ENCODE measurements at places on chromosomes 7 and 10. TPM values are rescaled to one million over a fixed set of nuclear protein-coding genes. Genes with fewer than 3 reads are reported as not detected.

- no peaks in the 10 kb centered on the region for H3K27me3 ChIP-seq
- peak overlapping the region; percentile 59 for H3K27ac ChIP-seq
- DNase-seq = peak; percentile 86
Measured at GRCh38 chr7:151754142-151754590, 122.7 kb downstream of the PRKAG2 start.

DNA sequence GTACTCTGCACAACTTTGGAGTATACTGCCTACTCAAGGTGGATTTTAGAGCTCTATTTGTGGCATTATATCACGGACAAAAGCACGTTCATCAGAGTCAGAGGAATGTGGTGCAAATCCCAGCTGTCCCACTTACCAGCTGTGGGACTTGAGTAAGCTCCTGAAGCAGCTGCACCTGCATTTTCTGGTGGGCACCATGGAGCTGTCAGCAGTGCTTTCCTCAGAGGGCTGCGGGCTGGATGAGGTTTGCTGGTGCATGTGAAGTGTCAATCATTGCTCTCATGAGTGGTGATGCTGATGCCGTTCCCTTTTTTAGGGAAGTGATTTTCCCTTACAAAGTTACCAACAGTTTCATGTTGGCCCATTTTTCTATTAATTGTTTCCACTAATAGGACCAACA lies 53.4 kb downstream of the EGFR start:
- peak overlapping the region; percentile 76 for H3K27ac ChIP-seq
- no peak for DNase-seq
- H3K4me1 ChIP-seq = peaks cover 55% of the 10 kb centered on the region
- no peak overlapping the region for H3K4me3 ChIP-seq
- no peaks in the 10 kb centered on the region for H3K27me3 ChIP-seq
- no peaks in the 10 kb centered on the region for H3K36me3 ChIP-seq

- peaks cover 5% of the 10 kb centered on the region for H3K27me3 ChIP-seq
- no peak overlapping the region for H3K27ac ChIP-seq
- DNase-seq = no peak
Measured at GRCh38 chr7:150904011-150904909, 51.9 kb downstream of the AOC1 start.

GRCh38 chr7:69735582-69735981 lies 137.3 kb downstream of the AUTS2 start:
- no peak overlapping the region for H3K4me3 ChIP-seq
- peaks cover 26% of the 10 kb centered on the region for H3K4me1 ChIP-seq
- no peak for DNase-seq
- H3K27ac ChIP-seq = no peak overlapping the region

DNA sequence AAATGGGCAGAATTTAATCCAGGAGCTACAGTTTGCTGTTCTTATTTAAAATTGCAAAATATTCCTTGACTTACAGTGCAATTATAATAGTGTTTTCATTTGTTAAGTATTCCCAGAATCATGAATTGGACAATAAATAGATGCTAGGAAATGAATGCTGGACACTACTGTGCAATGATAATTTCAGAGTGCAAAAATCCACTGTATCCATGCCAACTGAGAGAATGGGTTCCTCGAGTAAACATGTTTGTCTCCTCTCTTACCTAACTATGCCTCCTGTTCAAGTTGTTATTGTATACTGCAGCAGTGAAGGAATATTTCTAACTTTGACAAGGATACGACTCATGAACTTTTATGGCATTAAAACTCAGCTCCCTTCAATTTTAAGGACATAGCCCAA lies 1396.3 kb downstream of the GATA3 start:
- H3K4me1 ChIP-seq = no peaks in the 10 kb centered on the region
- no peak overlapping the region for H3K4me3 ChIP-seq
- H3K27me3 ChIP-seq = no peaks in the 10 kb centered on the region
- no peak for DNase-seq

DNA sequence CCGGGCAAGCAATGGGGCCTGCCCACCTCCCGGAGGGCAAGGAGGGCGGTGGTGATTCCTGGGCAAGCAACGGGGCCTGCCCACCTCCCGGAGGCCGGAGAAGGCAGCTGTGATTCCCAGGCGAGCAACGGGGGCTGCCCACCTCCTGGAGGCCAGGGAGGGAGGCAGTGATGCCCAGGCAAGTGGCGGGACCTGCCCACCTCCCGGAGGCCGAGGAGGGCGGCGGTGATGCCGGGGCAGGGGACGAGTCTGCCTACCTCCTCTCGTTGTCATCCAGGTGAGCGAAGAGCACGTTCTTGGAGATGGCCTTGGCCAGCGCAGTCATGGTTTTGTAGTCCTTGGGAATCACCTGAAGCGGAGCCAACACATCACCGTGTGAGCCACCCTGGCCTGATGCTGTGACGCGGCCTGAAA lies 49.5 kb upstream of the DNAAF5 start:
- no peaks in the 10 kb centered on the region for H3K4me1 ChIP-seq
- no peaks in the 10 kb centered on the region for H3K36me3 ChIP-seq
- no peak overlapping the region for H3K27ac ChIP-seq

- H3K27ac ChIP-seq = no peak overlapping the region
- H3K4me1 ChIP-seq = peaks cover 33% of the 10 kb centered on the region
- no peaks in the 10 kb centered on the region for H3K27me3 ChIP-seq
- no peak for DNase-seq
Measured at GRCh38 chr10:122465401-122466040, 4.2 kb downstream of the HTRA1 start.

DNA sequence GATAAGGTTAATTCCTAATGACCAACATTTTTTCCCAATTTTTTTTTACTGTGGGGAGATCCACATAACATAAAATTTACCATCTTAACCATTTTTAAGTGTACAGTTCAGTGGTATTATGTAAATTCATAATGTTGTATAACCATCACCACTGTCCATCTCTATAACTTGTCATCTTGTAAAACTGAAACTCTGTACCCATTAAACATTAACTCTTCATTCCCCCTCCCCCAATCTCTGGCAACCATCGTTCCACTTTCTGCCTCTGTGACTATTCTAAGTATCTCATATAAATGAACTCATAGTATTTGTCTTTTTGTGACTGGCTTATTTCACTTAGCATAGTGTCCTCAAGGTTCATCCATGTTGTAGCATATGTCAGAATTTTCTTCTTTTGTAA lies 46.0 kb upstream of the HPS1 start:
- no peak for DNase-seq
- H3K36me3 ChIP-seq = no peaks in the 10 kb centered on the region
- H3K27me3 ChIP-seq = no peaks in the 10 kb centered on the region
- H3K4me3 ChIP-seq = no peak overlapping the region
- H3K27ac ChIP-seq = no peak overlapping the region

DNA sequence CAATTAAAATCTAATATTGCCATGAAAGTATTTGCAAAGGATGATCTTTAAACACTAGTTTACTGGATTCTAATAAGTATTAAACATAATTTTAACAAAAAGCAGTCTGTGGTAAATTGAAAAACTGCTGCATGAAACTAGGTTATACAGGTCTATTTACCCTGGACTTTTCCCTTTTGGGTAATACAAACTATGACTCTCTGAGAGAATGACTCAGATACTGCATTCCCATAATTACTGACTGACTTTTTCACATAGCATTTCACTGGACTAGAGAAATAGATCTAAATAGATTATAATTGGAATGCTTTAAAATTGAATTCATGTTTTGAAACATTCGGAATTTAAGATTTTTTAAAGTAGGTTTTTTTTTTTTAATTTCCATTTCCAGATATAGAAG lies 395.7 kb downstream of the THSD7A start:
- DNase-seq = no peak
- H3K27me3 ChIP-seq = no peaks in the 10 kb centered on the region
- no peaks in the 10 kb centered on the region for H3K36me3 ChIP-seq
- no peak overlapping the region for H3K27ac ChIP-seq
- no peaks in the 10 kb centered on the region for H3K4me1 ChIP-seq

- H3K36me3 ChIP-seq = no peaks in the 10 kb centered on the region
- DNase-seq = no peak
- no peak overlapping the region for H3K27ac ChIP-seq
- peaks cover 44% of the 10 kb centered on the region for H3K4me1 ChIP-seq
Measured at GRCh38 chr10:89478085-89478738, 57.2 kb downstream of the SLC16A12 start.

DNA sequence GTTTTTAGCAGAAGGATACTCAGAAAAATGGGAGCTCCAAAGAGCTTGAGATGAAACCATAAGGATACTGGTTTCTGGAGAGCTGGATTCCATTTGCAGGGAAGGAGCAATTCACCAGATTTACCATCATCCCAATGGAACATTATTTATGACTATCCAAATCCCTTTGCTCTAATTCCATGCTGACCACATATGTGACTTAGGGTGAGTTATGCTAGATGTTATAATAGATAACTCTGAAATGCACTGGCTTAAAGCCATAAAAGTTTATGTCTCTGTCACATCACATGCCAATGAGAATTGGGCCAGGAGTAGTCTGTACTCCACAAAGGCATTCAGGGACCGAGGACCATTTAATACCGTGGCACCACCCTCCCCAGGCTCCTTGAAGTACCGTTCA lies 185.2 kb downstream of the SKIDA1 start:
- H3K4me1 ChIP-seq = no peaks in the 10 kb centered on the region
- H3K27ac ChIP-seq = no peak overlapping the region
- H3K4me3 ChIP-seq = no peak overlapping the region
- DNase-seq = no peak

- no peaks in the 10 kb centered on the region for H3K36me3 ChIP-seq
- H3K27me3 ChIP-seq = no peaks in the 10 kb centered on the region
- H3K27ac ChIP-seq = peak overlapping the region; percentile 87
- H3K4me3 ChIP-seq = no peak overlapping the region
Measured at GRCh38 chr10:63711867-63712716, 190.9 kb downstream of the REEP3 start.

- H3K4me3 ChIP-seq = no peak overlapping the region
- H3K27ac ChIP-seq = no peak overlapping the region
- no peaks in the 10 kb centered on the region for H3K4me1 ChIP-seq
- DNase-seq = no peak
- H3K36me3 ChIP-seq = no peaks in the 10 kb centered on the region
Measured at GRCh38 chr7:36775676-36776075, 51.4 kb upstream of the AOAH start.

Gene ADAMTS14
- total RNA-seq = not detected

Gene EXOSC1
- 14.0 TPM for total RNA-seq

Gene WDFY4
- 0.96 TPM for total RNA-seq

Gene FBXL13
- total RNA-seq = not detected

Gene LIPJ
- 0.30 TPM for total RNA-seq
